NCI-H2081 treated with DMSO at 0.1 percent for 48 hours (cell line): ENCODE measurements at places on chromosomes 13 and 19.

DNA sequence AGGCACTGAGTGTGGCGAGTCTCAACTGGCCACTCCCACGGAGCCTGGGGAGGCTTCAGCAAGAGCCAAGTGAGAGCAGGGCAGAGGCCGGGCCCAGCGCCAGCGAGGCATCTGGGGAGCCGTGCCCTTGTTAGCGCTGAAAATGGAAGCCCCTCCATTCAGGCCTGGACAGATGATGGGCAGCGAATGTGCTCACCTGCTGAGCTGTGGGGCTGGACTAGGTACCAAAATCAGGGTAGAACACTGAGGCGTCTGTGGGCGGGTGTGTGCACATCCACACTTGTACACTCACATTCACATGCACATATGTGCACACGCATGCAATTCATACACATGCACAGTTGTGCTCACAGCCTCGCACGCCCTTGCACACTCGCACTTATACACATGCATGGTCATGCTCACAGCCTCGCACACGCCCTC lies 20.7 kb downstream of the NAXD start:
- no peak for DNase-seq

- DNase-seq = no peak
These were observed 4.7 kb upstream of the RGL3 start for GRCh38 chr19:11423791-11424181.

DNA sequence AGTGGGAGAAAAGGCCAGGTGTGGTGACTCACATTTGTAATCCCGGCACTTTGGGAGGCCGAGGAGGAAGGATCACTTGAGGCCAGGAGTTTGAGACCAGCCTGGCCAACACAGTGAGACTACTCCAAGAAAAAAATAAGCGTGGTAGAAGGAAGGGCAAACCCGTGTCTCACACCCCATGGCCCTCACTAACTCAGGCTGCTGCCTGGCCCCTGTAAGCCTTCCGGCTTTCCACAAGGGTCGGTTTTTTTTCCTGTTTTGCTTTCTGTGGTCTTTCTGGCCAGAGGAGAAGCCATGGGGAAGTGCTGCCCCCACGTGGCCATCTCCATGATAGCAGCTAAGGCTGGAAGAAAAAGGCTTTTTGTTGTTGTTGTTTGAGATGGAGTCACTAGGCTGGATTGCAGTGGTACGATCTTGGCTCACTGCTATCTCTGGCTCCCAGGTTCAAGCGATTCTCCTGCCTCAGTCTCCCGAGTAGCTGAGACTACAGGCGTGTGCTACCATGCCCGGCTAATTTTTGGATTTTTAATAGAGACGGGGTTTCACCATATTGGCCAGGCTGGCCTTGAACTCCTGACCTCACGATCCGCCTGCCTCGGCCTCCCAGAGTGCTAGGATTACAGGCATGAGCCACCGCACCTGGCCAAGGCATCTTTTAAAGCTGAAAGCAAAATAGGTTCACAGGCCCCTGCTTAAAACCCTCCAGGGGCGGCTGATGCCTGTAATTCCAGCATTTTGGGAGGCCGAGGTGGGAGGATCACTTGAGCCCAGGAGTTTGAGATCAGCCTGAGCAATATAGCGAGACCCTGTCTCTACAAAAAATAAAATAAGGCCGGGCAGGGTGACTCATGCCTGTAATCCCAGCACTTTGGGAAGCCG lies 7.5 kb upstream of the ARHGEF18 start:
- peak; percentile 5 for DNase-seq

GRCh38 chr13:76823969-76824368 lies 62.2 kb downstream of the KCTD12 start:
- DNase-seq = no peak

DNA sequence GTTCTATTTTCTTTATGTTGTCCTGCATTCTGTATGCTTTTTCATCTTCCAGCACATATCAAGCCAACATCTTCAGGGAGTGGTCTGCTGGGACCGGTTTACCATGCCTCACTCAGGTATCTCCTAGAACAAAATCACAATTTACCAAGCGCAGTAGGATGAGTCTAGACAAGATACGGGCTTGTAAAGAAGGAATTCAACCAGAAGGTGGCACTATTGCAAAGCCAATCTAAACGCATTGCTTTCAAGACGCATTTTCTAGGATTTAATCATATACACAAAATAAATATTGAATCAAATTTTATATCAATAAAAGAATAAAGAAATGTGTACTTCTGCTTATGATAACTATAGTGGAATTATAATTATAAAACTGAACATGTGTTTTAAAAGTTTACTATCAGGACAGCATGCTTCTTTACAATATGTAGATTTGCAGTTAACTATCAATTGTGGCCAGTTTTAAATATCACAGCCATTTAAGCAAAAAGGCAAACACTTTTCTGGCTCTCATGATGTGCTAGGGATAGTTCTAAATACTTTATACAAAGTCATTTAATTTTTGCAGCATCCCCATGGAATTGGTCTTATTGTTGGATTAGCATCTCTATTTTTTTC lies 16.1 kb upstream of the TPP2 start:
- no peak for DNase-seq

DNA sequence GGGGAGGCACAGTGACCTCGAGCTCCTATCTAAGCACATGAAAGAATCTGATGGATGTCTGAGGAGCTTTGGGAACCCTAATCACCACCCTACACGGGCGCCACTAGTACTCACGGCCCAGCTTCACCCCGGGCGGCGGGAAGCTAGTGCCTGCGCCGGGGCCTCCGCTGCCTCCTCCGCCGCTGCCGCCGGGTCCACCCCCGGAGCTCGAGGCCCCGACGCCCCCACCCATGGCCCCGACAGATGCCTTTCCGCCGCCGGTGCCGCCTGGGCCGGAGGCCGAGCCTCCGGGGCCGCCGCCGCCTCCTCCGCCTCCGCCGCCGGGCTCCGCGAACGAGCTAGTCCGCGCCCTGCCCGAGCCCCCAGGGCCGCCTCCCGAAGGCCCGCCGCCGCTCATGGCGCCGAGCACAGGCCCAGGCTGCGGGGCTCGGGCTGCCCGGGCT lies 312 bp downstream of the GSK3A start:
- no peak for DNase-seq

- DNase-seq = no peak
These were observed 71.9 kb downstream of the FLT1 start for GRCh38 chr13:28423010-28423409.

GRCh38 chr13:77136902-77137420 lies 110.0 kb upstream of the FBXL3 start:
- DNase-seq = no peak

- DNase-seq = no peak
These were observed 144.5 kb downstream of the RGCC start for GRCh38 chr13:41601718-41602445.

DNA sequence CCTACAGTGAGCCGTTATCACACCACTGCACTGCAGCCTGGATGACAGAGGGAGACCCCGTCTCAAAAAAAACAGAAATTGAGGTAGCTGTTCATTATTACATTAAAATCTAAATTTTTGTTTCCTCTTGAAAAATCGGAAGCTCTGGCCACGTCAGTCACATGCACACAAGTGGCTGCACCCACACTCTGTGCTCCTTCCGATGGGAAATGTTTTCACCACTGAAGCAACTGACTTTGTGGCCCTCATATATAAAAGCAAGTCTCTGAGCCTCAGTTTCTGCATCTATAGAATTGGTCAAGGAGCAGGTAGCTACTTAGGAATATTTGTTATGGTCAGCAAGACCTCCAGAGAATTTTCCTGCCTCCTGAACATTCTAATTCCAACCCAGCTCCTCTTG lies 4.5 kb downstream of the LRRC25 start:
- no peak for DNase-seq

- DNase-seq = no peak
These were observed 891.7 kb upstream of the MIR17HG start for GRCh38 chr13:90455823-90456222.

- no peak for DNase-seq
These were observed 66.6 kb downstream of the ARHGEF18 start for GRCh38 chr19:7415163-7415856.

- DNase-seq = no peak
These were observed at the start of gene NPHS1 for GRCh38 chr19:35852029-35852780. Gene NPHS1 (minus strand): TSS chr19:35852504. CDS start chr19:35851837, 667 bp downstream.

GRCh38 chr13:100941377-100942368 lies 267.1 kb upstream of the TMTC4 start:
- DNase-seq = no peak

DNA sequence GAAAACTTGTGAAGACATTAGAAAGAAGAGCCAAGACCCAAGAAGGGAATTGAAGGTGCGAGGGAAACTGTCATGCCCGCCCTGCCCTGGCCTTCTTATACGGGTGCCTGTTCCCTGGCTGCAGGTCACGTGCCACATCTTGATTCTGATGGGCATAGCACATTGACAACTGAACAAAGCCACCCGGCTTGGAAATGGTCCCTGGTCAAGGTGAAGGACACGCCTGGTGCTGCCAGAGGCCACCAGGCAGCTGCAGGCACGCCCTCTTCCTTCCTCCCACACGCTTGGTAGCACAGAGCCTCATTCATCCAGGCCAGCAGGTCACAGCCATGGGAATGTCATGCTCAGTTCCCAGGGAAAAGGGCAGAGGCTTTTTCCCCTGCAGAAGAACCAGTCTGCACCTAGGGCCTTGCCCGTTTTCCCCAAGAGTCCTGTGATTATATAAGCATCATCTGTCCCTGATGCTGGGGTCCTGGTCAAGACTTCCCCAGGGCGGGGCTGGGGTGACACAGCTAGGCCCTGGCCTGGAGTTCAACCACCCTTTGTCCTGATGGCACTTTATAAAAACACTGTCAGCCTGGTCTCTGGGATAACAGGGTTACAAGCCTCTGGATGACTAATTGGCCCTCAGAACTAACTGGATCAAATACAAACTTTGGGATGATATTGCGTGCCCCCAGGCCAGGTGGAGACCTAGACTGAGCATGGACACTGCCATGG lies 56.0 kb downstream of the CDADC1 start:
- DNase-seq = no peak

- no peak for DNase-seq
These were observed 725.6 kb upstream of the SLITRK5 start for GRCh38 chr13:86945584-86945983.

- no peak for DNase-seq
These were observed 136.7 kb upstream of the TMTC4 start for GRCh38 chr13:100811024-100811865.

GRCh38 chr19:8391198-8392016 lies 1.2 kb downstream of the RAB11B start:
- DNase-seq = no peak

DNA sequence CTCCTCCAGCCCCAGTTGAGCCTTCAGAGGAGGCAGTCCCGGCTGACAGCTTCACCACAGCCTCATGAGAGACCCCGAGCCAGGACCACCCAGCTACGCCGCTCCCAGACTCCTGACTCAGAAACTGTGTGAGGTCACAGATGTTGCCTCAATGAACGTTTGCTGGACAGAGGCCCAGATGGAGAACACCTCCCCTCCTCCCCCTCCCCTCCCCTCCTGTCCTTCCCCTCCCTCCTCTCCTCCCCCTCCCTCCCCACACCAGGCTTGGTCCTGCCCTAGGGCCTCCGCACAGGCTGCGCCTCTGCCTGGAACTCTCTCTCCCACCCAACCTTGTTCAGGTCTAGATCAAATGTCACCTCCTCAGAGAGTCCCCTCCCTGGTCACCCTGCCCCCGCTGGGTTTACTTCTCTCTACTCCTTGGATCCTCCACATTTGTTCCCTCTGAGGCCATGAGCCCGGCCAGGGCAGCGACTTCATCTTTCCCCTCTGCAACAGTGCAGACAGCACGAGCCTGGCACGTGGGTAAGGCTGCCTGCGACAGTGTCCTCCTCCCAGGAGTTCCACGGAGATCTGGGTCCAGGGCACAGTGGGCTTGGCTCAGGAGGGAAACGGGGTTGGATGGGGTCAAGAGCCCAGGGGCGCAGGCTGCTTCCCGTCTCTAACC lies 17.4 kb downstream of the PIP5K1C start:
- no peak for DNase-seq

DNA sequence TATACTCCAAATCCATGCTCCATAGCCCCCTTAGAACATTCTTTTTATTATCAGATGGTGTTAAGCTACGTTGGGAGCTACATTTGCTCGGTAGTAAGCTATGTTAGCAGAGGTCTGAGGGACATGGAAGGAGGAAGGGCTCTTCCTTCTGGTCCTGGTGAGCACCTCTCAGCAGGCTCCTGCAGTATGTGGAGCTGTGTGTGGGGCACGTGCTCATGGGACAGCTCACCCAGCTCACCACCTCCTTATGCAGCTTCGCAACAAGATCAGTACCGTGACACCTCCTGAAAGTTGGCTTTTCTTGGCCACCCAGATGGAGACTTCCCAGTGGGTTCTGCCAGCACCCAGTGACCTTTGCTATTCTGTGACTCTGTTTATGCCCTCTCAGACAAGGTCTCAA lies 400.5 kb upstream of the SLC10A2 start:
- no peak for DNase-seq

- no peak for DNase-seq
These were observed 24.8 kb downstream of the MAST3 start for GRCh38 chr19:18122424-18122823.
